Activated naive CD8-positive, alpha-beta T cell treated with anti-CD3 and anti-CD28 coated beads, Interleukin-2, amount 50 U/mL, for 16 hours (primary cell): ENCODE measurements at places on chromosomes 1 and 21.

GRCh38 chr1:58964428-58964827 is 180.6 kb upstream of the JUN start:
- no peak for DNase-seq

DNA sequence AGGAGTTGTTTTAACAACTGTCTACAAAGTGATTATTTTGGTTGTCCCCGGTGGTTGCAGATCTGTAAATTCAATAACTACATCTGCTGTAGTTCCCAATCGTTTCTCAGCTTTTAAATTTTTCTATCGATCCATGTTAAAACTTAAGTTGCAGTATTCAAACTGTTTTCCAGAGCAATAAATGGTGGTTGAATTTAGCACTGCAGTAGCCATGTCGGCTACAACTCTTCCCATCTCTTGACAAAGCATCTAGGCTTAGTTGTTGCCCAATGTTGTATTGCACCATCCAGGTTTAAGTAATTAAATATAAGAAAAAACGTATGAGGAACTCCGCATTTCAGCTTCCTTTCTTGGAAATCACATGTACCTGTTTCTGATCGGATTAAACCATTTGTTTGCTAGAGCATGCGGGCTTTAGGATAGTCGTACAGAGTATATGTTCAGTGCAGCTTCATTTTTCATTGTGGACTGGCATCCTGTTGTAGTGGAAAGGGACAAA is 996 bp downstream of the CNIH4 start:
- DNase-seq = no peak

DNA sequence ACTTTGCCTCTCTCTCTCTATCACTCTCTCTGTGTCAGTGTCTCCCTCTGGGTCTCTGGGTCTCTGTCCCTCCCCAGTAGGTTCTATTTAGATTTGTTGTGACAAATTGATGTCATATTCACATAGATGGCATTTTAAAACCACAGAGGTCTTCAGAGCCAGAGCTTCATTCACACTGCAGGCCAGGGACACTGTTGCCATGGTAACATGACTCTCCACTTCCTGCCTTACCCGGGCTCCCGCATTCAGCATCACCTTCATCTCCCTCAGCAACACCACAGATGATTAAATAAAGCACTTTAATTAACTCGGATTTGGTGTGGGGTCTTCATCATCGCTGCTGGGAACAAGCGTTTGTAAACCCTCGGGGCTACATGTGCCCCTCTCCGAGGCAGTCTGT is 132.6 kb downstream of the ETS2 start:
- DNase-seq = no peak

DNA sequence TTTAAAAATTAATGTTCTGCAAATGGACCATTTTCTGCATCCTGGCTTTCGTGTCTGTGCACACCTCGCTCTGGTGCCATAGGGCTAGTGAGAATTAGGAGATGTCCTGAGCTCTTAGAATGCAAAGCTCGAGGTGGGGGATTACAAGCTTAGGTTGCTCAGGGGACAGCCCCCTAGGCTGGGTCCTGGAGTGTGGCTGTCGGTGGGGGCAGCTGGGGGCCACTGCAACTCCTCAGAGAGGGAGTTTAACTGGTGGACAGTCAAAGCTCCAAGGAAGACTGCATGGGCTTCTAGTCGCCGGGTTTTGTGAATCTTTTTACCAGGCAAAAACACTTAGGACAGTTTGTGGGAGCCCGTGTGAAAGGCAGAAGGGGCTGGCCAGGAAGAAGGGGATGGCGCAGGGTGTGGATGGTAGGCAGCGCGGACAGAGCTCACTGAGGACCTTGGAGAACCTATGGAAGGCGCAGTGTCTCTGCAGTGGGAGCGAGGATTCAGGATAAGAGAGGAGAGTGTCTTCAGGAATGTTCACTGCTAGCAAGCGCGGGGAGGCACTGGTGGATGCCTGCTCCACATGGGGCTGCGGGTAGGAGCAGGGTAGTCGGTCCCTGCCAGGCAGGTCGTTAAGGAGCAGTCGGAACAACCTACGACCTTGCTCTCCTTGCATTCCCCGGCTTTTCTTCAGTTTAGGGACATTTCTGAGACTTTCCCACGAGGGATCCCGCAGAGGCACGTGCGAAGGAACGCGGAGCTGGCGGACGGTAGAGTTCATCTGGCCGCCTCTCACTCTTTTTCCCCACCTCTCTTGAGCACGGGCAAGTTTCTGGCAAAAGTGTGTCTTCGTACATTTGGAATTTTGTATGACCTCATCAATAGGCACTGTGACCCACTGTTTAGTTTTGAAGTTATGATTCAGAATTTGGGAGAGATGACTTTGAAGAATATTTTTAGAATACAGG is 12.9 kb upstream of the KCNE1 start:
- DNase-seq = no peak

DNA sequence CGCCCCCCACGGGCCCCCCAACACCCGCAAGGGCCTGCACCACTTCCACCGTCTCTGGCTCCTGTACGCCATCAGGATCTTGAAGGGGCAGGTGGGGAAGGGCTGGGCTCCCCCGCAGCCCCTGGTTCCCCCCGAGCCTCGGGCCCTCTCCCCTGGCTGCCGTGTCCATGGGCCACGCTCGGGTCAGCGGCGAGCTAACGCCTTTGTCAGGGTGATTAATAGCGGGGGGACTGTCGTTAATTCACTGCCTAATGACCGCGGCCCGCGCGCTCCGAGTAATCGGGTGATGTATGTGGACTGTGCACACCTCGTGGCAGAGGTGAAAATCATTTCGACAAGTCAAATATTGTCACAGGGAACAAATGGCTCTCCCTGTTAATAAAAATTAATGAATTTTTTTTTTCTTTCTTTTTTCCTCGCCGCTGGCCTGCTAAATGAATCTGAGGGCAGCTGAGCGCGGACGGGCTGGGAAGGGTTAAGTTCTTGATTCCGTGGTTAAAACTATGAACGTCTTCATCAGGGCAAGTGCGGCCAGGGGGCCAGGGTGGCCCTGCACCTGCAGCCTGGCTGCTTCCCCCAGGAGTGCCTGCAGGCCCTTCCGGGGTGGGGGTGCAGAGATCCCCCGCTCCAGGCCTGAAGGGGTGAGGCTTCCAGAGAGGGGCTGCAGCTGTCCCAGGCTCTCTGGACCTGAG is 100.8 kb downstream of the PRDM16 start:
- DNase-seq = no peak

GRCh38 chr1:248696261-248696660 is 6.3 kb downstream of the OR14I1 start:
- no peak for DNase-seq

DNA sequence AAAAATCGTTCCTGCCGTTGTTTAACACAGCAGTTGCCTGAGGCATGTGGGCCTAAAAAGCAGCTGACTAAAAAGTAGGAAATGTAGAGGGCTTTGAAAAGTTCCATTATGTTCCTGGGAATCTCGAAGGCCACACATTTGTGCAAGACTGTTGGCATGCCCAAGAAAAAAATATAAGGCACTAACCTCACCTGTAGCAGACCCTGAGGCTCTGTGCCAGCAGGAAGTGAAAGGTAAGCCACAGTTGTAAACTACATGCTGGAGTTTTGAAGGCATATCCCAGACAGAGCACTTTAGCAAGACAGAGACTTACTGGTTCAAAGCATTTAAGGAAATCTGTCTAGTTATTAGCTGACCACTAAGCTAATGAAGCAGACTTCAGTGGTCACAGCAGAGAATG is 52.7 kb downstream of the TRMT1L start:
- no peak for DNase-seq

GRCh38 chr1:24501371-24502064 is 1.1 kb upstream of the RCAN3 start:
- no peak for DNase-seq

- no peak for DNase-seq
These were observed 270.4 kb upstream of the B3GALT2 start for GRCh38 chr1:193456811-193457280.

DNA sequence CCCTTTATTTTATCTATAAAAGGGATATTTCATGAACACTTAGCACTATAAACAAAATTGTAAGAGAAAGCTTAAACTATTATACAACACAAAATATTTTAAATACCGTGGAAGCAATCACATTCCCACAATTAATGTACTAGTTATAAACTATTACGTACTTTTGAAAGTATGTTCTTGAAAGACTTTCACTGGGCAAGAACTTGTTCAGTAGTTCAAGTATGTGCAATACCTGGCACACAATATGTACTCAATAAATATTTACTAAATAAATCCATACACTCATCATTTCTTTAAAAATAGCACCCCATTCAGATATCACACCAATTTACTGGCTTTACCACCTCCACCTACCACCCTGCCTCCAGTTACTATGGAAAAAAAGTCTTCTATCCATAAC is 12.6 kb upstream of the FMO2 start:
- DNase-seq = no peak

DNA sequence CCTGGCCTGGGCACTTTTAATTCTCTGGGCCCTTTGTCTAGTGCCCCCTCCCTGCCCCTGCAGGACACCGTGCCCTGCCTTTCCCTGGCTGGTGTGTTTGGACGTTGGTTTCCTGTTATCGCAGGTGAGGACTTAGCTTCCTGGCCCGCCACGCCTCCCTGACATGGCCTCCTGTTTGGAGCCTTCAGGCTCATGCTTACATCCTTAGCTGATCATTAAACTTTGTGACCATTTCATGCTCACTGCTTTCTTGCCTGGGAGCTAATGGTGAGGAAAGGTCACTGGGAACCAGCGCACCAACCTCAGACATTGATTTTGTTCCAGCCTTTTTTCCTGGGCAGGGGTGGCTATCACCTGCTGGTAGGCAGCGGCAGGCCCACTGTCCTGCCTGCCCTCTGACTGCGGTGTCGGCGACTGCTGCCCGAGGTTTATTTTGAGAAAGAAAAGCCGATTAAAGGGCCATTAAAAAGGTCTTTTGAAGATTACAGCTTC is 3.7 kb downstream of the PFKL start:
- DNase-seq = no peak

GRCh38 chr1:40711465-40712404 is 20.2 kb downstream of the NFYC start:
- DNase-seq = no peak

DNA sequence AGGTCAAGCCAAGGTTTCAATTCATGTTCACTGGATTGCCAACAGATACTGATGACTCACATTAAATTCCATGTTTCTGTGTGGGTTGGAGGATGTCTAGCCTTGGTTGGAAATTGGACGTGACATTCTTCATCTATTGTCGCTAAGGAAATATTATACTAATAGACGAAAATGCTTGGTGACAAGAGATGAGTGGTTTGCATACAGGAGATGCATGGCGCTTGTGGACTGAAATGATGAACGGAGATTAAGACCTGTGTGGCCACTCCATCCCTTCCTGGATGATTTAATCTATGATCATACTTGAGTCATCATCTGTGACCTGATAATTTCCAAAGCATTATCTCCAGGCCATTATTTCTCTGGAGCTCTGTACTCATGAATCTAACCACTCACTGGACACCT is 97.0 kb upstream of the CD34 start:
- no peak for DNase-seq

GRCh38 chr1:162134646-162135045 is 65.2 kb downstream of the NOS1AP start:
- no peak for DNase-seq

DNA sequence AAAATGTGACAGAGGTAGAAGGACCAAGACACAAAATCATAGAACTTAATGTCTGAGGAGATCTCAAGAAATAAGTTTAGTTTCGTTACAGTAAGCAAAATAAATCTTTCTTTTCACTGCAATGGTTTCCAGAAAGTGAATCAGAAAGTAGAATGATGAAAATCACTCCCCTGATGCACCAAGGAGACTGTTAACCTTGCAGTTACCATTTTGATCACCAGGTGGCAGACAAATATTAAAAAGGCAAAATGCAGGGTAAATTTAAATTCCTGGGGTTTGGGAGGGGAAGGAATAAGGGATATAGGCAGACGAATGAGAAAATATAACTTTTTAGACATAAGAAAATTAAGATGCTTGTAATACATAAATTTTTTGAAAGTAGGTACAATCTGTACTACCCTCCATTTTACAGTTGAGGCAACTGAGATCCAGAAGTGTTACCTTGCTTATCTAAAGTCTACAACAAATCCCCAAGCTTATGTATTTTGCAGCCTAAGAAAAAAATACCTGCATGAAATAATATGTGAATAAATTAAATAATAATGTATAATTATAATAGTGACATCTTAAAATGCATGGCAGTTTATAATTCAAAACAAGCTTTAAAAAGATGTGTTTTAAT is 253.2 kb downstream of the CRB1 start:
- DNase-seq = peak; percentile 1

GRCh38 chr1:219050086-219050821 is 123.4 kb upstream of the LYPLAL1 start:
- DNase-seq = no peak

GRCh38 chr1:66284746-66285145 is 249.2 kb upstream of the SGIP1 start:
- no peak for DNase-seq

DNA sequence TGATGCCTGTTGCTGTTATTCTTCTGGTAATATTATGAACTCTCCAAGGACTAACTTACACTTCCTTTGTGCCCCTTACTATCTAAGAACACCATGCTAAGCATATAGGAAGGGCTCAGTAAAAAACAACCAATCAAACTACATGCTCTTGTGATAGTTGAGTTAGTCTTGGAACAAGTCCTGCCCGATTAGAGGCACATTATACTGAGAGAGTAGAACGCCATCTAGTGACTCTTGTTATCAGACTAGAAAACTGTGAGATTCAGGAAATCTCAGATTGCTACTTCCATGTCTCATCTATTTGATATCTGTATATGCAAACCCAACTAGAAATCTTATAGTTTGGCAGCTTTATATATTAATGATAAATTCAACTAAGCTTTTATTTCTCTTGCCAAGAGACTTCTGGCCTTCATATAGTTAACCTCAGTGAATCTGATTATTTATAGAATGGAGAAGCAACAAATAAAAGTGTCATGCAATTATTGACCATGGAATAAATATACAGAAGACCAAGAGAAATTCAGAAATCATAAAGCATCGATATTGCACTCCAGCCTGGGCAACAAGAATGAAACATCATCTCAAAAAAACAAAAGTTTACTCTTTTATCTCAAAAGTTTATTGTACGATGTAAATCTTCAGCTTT is 7.8 kb upstream of the SRRM1 start:
- no peak for DNase-seq

DNA sequence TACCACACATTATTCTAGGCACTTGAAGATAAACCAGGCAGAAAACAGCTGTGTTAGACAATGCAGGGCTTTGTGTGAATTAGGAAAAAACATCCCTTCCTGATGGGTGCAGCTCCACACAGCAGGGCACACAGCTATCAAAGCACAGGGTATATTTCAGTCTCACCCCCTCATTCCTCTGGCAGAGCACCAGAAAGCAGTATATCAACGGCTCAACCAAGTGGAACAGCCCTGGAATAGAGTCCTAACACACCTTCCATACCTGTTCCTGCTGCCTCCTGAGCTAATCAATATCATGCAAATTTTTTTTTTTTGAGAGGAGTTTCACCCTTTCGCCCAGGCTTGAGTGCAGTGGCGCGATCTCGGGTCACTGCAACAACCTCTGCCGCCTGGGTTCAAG is 32.1 kb downstream of the LYST start:
- DNase-seq = no peak
